ENCODE measurements at places on chromosomes 2 and 18.

DNA sequence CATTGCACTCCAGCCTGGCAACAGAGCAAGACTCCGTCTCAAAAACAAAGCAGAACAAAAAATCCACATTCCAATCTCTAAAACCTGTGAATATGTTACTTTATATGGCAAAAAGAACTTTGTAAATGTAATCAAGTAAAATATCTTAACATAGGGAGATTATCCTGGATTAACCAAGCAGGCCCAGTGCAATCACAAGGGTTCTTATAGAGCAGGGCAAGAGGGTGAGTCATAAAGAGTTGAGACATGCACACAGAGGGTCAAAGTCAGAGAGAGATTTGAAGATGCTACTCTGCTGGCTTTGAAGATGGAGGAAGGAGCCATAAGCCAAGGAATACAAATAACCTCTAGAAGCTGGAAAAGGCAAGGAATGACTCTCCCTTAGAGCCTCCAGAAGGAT, 60.9 kb upstream of the SLC9A2 start:
- DNase-seq, result no peak

GRCh38 chr2:157337978-157338377, 12.4 kb upstream of the ERMN start:
- no peak for DNase-seq

DNA sequence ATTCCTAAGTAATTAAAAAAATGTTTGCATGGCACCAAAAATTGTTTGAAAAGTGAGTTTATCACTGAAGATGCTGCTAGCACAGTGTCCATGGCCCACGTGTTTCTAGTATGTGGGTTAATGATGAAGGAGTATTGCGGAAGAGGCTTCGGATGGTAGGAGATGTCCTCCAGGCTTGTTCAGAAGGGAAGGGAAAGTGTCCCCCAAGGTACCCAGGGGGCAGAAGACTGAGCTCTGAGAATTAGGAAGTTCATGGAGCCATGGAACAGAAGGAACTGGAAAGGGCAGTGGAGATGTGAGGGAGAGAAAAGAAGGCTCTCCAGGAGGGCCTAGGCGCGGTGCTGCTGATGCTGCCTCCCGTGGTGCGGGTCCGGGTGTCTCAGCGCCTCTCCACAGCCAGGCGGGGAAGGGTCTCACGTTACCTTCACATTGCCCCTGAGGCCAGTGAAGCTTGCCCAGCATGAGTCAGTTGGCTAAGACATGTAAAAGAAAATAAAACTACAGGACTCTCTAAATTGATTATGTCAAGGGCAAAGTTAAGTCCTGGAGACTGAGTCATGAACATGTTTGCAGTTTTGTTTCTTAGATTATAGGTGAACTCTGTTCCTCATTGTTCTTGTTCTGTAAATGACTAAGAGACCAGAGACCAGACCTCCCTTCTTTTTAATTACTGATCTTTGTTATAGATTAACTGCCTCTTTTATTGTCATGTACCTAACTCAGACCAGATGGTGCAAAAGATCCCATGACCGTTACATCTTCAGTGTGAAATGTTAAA, 89.0 kb downstream of the MTCL1 start:
- no peak for DNase-seq

DNA sequence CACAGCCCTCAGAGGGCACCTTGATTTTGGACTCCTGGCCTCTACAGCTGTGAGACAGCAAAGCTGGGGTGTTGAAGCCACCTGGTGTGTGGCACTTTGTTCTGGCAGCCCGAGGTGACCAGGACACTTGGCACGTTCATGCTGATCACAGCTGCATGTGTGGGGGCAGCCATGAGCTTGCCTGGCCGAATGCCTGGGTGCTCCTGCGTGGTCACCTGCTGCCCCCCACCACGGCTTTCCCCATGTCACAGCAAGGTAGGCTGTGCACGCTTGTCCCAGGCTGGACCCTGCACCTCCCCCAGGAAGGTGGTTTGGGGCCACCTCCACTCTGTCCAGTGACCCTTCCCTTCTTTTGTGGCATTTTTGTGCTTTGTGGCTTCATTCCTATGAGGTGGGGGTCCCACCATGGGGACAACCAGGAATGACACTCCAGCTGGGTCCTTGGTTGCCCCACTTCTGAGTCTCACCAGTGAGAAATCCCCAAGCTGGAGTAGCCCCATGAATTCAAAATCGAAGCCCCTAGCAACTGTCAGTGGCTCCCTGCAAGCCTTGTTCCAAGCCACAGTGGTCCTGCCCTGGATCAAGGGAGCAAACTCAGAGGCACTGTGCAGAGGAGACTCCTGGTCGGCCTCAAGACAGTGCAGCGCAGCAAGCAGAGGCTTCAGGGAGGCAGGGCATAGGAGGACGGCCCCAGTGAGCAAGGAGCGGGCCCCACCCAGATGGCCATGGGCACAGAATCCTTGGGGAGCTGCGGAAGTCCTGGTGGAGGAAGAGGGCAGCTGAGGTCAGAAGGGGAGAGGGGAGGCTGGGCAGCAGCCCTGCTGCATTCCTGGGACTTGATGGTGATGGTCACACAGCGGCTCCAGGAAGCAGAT, 121.4 kb upstream of the HS6ST1 start:
- DNase-seq, result no peak

DNA sequence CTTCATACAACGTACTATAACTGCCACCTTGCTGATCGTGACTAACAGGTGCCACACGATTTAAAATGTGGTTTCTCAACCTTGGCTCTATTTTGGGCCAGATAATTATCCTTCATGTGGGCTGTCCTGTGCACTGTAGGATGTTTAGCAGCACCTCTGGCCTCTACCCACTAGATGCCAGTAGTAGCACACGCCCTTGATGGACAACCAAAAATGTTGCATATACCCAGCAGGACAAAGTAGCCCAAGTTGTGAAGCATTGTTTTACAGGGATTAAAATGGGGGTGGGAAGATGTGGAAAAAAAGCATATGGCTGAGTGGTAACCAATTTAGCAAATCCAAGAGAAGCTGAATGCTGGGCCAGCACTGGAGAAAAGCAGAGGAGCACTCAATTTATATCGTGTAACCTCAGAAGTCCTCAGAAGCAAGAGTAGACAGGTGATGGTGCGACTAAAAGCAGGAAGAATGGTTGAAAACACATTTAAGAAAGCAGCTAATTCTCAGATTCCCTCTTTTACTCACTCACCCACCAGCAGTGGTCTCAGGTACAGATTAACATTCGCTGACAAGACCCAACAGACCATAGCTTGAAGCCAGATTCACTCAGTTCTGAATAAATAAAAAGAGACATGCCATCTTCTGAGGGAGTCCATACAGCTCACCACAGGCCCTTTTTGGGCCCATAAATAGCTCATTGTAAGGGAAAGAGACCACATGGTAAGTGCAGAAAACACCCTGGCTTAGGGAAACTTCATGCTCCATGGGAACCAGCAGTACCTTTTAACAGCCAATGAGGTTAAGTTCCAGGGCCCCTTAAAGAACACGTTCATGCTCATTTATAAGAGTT, 50.6 kb downstream of the RAPH1 start:
- DNase-seq, result peak; percentile 27

- no peak for DNase-seq
These were observed 199.7 kb downstream of the SMAD2 start for GRCh38 chr18:47730795-47731194.

Data from activated T-helper 1 cell treated with Interleukin-2 at 50 U/mL for 16 hours (primary cell).